T-cell (primary cell): ENCODE measurements at places on chromosomes 6 and 20. TPM values are rescaled to one million over a fixed set of nuclear protein-coding genes. Genes with fewer than 3 reads are reported as not detected.

DNA sequence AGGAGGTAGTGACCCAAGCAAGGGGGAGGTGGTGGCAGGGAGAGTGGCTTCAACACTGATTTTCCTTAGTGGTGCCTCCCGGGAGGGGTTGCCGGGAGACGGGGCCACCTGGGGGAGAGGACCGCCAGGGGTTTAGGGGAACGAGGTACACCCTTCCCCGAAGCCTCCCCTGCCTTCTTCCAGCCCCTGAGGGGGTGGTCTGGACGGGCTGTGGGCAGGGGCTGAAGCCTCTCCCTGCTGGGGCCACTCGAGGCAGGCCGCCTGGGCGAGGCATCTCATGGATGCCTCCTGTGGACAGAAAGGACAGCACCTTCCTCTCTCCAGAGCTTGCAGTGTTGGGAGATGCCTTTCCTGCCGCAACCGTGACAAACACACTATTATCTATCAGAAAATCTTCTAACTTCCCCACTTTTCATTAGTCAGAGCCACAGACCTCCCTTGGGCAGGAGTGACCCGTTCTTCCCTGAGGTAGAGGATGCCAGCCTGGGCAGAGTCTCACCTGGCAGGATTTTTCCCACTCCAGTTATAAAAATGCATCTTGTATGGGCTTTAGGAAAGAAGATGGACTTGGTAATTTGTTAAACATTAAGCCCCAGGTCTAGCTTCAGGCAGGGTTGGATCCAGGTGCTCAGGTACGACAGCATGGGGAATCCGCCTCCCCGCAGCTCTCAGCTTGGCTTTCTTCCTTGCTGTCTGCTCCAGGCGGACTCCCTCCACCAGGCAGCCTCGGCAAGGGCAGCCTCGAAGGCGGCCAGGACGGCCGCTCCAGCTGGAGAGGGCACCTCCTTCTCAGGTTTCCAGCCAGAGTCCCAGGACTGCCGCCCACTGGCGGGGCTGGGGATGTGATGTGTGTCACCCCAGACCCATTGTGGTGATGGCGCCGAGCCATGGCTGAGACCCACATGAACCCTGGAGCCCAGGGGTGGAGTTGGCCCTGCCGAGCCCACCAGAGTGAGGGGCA, 11.0 kb downstream of the HRH3 start:
- DNase-seq: no peak
- H3K4me3 ChIP-seq: no peak overlapping the region
- peaks cover 43% of the 10 kb centered on the region for H3K27me3 ChIP-seq
- H3K36me3 ChIP-seq: no peaks in the 10 kb centered on the region

DNA sequence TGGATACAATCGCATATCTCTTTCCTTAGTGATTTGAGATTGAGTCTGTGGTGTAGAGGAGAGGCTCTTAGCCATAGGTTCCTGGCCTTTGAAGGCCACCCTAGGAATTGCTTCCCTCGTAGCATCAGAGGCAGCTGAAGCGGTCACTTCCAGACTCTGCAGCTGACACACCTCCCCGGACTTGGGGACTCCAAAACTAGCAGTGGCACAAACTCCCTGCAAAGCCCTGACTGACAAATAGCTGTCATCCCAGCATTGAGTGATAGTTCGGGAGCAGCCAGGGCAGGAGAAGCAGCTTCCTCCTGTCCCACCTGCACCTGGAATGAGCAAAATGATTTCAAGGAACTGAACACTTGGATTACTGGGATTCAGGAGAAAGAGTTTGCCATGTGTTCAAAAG, 100.5 kb upstream of the QKI start:
- H3K36me3 ChIP-seq: no peaks in the 10 kb centered on the region
- H3K27ac ChIP-seq: no peak overlapping the region
- H3K27me3 ChIP-seq: no peaks in the 10 kb centered on the region
- no peak for DNase-seq
- no peak overlapping the region for H3K4me3 ChIP-seq
- no peaks in the 10 kb centered on the region for H3K4me1 ChIP-seq

DNA sequence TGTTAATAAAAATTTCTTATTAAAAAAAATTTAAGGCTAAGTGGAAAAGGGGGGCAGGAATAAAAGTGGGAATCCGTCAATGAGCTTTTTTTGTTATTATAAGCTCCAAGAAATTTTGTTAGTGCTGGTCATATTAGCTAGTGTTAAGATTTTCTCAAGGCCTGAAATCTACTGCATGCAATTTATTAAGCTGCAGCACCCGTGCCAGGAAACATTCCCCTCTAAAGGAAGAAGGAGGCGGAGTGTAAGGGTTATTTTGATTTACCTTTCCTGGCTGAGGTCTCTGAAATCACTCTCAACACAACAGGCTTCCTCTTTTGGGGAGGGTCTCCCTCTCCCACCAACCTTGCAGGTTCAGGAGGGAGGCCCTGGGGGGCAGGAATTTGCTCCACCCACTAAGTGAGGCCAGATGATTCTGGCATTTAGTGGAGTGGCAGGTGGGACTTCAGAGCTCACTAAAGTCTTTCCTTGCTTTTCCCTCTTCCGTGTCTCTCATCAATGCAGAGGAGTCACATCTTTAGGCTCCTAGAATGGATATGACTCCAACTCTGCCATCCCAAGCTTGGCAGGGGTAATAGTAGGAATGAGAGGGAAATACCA, 168.8 kb downstream of the BCAS1 start:
- no peaks in the 10 kb centered on the region for H3K27me3 ChIP-seq
- no peak overlapping the region for H3K4me3 ChIP-seq
- peaks cover 11% of the 10 kb centered on the region for H3K4me1 ChIP-seq
- no peak for DNase-seq
- no peak overlapping the region for H3K27ac ChIP-seq

- no peaks in the 10 kb centered on the region for H3K4me1 ChIP-seq
- DNase-seq: no peak
- H3K36me3 ChIP-seq: no peaks in the 10 kb centered on the region
- no peak overlapping the region for H3K4me3 ChIP-seq
- no peak overlapping the region for H3K27ac ChIP-seq
Observed at GRCh38 chr6:108998485-108998884, 96.2 kb downstream of the SESN1 start.

DNA sequence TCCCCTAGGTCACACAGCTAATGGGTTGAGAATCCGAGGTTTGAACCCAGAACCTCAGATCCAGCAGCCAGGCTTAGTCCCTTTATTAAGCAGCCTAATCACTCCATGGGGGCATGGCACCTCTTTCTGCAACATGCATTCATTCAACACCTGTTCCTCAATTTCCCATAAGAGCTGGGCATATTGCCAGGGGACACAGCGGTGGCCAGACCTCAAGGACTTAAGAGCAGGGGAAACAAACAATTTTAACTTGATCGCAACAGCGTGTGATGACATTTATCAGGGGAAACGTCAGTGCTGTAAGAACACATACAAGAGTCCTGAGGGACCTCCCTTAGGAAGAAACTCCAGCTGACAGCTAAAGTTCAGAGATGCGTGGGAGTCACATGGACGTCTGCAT, 267.4 kb upstream of the CDH4 start:
- no peak overlapping the region for H3K27ac ChIP-seq
- H3K27me3 ChIP-seq: no peaks in the 10 kb centered on the region
- no peak for DNase-seq

GRCh38 chr6:16224409-16224808, 14.0 kb upstream of the GMPR start:
- H3K4me1 ChIP-seq: no peaks in the 10 kb centered on the region
- H3K36me3 ChIP-seq: no peaks in the 10 kb centered on the region
- H3K27me3 ChIP-seq: no peaks in the 10 kb centered on the region
- no peak for DNase-seq

Gene ZNF391
- total RNA-seq: 2.9 TPM

Gene HLA-DQB1
- total RNA-seq: 28.1 TPM

Gene MATN4
- total RNA-seq: not detected

Gene CNPY3
- total RNA-seq: 83.6 TPM

Gene ULBP3
- 1.3 TPM for total RNA-seq
